Urinary bladder (tissue), 4 donors: ENCODE measurements at places on chromosomes 6 and 20.

DNA sequence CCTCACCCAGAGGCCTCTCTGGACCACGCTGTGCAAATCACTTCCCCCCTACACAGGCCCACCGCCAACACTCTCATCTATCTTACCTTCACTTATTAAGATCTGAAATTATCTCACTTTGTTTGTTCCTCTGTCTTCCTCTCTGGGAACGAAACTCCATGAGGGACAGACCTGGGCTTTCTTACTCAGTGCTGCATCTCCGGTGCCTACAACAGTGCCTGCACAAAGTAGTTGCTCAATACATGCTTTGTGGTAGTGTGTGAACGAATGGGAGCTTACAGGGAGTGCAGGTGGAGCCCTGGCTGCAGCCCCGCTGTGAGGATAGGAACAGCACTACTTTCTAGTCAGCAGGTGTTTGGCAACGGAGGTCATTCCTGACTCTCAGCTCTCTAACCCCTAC, 5.3 kb downstream of the CASS4 start:
- DNase-seq = no peak

DNA sequence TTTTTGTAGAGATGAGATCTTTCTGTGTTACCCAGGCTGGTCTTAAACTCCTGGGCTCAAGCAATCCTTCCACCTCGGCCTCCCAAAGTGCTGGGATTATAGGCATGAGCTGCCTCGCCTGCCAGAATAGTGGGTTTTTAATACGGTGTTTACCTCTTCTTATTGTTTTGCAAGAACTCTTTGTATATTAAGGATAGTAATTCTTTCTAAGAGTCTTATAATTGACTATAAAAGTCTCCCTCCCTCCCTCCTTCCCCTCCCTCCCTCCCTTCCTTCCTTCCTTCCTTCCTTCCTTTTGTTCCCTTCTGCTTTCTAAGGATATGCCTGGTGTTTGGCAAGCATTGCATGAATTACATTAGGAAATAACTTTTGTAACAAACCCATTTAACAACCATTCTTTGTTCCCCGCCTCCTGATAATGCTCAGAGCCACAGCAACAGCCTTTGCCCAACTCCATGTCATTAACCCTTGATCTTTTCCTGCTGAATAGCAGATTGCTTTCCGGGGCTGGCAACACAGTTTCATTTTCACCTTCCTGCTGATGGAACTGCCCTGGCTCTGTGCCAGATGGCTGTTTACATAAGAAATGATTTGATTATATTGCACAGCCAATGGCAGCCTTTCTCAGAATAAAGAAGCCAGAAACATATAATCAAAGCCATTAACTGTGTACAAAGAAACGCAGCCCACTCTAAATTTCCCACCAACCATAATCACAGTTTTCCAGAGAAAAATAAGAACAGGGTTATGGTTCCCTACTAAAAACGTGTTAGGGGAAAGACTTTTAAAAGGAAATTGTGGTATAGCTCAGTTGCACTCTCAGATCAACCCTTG, 143.7 kb upstream of the PTPN1 start:
- no peak for DNase-seq

DNA sequence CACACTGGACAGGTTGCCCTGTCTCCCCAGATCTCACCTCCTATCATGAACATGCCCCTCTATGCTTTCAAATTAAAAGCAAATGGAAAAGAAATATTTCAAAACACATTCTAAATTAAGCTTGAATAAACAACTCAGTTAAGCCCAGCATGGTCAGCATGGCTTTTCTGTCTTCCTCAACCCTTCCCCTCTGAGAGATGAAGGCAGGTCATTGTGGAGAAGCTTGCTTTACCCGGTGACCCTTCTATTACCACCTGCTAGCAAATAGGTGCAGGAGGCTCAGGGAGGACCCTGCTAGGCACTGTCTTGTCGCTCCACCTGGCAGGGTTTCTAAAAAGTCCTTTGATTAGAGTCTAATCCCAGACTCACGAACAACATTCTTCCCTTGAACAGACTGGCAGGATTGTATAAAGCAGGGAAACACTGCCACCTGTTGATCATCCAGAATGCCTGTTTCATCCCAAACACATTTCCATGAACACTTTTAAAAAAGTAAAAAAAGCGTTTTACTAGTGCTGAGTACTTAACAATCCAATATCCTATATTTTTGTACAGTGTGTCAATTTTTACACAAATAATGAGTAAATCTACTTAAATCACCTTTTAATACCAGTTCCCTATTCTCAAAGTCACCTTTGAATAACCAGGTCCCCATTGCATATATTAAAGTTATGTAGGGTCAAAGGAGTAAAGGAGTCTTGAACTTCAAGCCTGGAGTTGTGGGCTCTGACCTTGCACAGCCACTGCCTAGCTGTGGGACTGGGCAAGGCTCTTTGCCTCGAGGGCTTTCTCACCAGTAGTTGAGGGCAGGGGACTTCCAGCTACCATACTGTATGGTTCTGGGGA, 75.5 kb downstream of the GPR6 start:
- peak; percentile 39 for DNase-seq

DNA sequence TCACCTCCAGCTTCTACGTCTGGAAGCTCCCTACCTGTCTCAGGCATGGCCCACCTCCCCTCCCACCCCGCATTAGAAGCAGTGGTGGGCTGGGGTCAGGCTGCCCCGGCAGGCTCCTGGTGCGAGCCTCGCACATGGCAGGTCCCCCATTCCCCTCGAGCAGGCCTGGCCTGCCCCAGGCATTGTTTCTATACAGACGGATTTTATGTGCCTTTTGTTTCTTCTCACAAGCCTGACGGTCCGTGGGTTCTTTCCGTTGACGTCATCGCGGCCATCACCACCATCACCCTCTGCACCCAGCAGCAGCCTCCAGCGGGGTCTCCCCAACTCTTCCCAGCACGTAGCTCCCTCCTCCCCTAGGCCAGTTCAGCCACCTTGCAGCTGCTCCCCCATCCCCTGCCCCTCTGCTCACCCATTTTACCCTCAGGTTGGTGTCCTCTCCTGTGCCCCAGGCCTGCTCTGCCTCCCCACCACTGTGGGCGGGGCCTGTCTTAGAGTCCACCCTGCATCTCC, 4.6 kb downstream of the CST7 start:
- no peak for DNase-seq

- no peak for DNase-seq
Observed at GRCh38 chr6:91149956-91150705, 563.3 kb upstream of the MAP3K7 start.

DNA sequence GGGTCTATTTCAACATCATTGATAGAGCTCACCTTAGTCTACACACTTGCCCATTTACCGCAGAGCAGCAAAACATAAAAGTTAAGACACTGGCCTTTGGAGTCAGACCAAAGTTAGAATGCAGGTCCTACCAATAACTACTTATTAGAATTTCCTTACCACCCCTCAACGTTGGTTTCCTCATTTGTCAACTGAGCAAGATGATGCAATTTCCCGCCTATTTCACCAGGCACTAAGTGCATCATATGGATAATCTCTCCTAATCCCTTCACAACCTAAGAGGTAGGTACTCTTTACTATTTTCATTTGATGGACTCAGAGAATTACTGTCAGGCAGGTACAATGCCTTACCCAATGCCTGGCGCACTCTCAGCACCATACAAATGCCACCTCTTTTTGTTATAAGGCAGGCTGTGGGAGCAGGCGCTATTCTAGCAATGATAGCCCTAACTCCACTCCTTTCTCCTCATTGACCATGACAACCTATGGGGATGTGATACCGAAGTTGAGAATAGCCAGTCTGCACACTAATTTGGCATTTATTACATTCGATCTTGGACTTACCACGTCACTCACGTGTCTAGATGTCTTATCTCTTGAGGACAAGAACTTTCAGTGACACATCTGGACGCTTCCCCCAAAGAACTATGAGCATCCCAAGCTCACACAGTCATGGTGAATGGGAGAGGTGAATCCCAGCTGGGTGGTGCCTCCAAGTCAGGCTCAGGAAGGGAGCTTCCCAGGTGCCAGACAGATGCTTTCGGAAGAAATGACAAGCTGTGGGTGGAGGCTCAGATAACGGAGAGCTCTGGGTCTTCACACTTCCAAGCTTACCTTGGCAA, 128.1 kb upstream of the STMND1 start:
- no peak for DNase-seq

GRCh38 chr20:59127839-59128238, 35.8 kb upstream of the ZNF831 start:
- no peak for DNase-seq

DNA sequence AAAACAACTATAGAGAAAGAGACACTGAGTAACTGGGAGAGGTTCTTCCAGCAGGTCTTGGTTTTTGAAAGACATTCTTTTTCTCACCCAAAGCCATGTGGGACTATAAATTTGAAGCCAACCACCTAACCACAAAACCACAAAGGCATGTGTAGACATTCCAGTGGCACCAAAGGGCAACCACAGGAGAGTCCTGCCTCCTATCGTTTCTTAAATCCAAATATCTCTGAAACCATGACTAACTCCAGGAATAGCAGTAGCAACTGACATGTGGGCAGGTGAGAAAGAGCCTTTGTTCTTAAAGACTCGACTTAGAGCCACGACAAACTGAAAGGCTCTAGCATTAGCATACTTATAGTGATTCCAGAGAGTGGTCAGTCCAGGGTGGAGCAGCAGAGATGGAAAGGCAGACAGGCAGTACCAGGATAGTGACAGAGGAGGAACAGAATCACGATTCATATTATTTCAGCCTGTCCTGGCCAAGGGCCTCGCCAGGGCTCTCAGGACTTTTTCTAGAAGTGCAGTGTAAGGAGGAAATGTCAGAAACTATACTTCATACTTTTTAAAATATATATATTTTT, 9.4 kb upstream of the COL9A1 start:
- no peak for DNase-seq

DNA sequence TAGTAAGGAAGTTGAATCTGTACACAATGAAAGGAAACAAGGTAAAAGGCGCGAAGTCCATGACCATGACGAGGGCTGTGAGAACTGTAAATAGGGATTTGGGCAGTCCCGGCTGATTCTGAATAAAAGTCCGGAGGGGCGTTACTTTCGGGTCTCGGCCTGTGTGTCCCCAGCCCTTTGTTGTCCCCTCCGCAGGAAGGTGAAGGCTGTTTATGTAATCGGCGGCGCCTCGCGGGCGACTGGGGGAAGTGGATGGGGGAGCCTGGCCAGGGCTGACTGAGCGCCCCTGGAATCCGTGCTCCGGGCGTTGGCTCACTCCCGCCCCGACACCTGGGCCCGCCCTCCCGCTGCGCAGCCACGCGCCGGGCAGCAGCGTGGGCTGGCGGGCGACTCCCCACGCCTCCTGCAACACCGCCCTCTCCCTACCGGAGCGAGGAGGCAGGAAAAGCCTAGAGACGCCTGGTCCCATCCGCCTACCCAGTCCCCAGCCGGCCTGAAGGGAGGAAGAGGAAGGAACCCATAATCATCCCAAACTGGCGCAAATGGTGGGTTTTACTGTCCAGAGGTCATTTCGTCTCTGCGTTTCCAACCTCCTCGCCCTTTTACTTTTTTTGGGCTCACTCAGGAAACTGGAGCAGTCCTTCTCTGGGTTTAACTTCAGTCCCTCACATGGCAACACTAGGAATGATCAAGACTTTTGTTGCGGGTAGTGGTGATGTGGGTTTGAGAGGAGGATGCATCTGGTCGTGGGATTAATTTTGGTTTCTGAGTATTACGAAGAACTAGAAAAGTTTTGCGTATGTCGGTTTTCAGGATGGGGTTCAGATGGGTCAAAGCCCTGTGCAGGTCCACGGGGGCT, 12.1 kb downstream of the TRIM31 start:
- DNase-seq = no peak

GRCh38 chr6:131001945-131002660, 60.9 kb downstream of the EPB41L2 start:
- DNase-seq = no peak

DNA sequence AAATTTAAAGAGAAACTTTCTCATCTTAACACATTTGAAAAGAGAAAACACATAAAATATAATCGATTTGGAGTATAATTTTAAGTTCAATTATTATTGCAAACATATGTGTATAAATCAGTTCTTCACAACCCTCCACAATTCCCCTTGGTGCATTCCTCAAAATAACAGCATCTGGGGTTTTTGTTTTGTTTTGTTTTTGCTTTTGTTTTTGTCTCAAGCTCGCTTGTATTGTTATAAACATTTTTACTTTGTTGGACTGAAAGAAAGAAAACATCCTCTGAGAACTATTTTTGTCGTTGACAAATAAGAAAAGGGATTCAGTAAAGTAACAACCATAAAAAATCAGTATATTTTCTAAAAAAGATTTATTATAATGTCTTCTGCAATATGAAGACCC, 60.2 kb upstream of the HIVEP1 start:
- DNase-seq = no peak

DNA sequence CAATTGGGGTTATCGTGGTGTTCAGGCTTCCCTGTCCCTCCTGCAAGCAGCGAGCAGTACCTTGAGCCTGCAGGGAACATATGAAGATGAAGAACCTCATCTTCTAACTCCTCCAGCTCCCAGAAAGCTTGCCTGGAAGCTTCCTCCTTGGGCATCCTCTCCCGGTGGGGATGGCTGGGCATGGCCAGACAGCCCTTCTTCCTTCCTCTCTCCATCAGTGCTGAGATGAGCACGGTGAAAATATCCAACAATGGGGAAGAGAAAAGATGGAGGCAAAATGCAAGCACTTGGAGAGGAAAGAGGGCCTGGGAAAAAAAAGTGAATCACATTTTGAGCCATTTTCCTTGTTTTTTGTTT, 107.7 kb upstream of the FOXA2 start:
- no peak for DNase-seq

- no peak for DNase-seq
Observed at GRCh38 chr6:83231146-83231545, 38.0 kb downstream of the RWDD2A start.
